ENCODE measurements at places on chromosomes 12 and 14.

- no peak for DNase-seq
Observed at GRCh38 chr12:54227376-54227775, 38.6 kb upstream of the SMUG1 start.

DNA sequence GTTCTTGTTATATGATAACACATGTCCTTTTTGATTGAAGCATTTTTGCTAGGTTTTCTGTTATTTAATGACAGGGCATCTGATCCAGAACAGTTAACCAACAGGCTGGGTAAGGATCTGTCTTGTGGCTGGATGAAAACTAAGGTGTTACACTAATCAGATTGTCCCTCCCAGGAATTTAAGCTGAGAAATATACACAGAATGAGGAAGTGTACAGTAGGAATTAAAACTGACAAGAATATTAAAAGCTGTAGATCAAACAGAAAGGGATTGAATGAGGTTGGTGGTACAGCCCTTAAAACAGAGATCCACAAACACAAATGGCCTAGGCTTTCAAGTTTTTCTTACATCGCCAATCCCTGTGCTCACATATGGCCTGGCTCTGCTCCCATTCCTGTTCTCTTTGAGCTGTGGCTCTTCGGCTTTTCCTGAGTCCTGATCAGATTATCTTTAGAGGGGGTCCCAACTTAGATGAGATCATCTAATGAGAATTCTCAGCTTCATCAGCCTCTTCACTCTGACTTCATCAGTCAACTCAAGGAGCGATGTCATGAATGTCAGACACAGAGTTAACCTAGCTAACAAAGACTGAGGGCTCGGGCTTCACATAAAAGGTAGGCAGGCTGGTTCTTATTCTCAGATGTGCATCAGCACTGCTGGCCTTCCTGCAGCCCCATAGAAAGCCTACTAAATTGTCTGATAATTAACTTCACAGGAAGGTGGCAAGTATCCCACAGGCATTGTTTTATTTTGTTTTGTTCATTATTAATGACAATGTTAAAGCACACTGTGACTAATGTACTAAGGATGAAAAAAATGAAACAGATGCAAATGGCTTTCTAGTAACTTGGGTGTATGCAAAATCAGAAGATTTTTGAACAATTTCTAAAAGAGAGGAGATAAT lies 11.4 kb downstream of the PYGL start:
- no peak for DNase-seq

DNA sequence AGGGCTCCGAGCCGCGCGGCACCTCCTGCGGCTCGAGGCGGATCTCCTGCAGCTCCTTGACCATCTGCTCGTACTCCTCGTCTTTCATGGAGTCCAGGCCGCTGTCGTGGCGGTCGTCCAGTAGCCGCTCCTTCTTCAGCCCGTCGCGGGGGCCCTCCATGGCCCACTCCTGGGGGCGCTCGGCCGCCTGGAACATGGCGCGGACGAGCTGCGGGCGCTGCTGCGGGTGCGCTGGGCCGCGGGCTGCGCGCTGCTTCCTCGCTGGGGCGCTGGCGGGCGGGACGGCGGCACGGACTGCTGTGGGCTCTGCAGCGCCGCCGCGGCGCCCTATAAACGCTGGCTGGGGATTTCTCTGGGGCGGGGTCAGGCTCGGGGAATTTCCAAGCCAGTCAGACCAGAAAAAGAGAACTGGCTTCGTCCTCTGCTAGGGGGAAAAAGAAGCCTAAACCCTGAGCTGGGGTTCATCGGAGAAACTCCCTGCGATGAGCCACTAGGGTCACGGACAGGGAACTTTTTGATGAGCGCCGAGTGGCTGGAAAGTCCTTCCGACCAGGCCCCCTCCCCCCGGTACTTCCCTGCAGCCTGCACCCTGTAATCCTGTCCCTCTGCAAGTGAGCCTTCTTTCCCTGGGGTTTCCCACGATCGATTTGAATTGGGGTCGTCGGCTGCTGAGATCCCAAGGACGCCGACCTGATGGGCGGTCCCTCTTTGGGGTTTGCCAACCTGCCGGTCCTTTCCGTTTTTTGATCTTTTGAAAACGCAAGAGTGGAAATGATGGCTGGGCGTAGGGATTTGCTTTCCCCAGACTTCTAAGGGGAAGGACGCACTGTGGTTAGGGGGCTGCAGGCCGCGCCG lies at the start of gene NFKBIA:
Gene NFKBIA (minus strand): TSS at position 301 of the 855 bp plus-strand sequence. CDS start 105 bp downstream, at position 196.
- peak; percentile 91 for DNase-seq

DNA sequence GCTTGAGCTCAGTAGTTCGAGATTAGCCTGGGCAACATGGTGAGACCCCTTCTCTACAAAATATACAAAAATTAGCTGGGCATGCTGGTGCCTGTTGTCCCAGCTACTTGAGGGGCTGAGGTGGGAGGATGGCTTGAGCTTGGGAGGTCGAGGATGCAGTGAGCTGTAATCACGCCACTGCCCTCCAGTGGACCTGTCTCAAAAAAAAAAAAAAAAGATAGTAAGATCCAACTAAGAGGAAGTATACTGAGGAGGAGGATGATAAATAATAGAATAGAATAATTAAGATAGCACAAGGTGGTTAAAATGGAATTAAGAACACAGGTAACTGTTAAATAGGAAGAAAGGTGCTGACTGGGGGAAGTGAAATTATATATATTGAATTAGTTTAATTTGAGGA lies 37.0 kb upstream of the BAZ1A start:
- DNase-seq: no peak

DNA sequence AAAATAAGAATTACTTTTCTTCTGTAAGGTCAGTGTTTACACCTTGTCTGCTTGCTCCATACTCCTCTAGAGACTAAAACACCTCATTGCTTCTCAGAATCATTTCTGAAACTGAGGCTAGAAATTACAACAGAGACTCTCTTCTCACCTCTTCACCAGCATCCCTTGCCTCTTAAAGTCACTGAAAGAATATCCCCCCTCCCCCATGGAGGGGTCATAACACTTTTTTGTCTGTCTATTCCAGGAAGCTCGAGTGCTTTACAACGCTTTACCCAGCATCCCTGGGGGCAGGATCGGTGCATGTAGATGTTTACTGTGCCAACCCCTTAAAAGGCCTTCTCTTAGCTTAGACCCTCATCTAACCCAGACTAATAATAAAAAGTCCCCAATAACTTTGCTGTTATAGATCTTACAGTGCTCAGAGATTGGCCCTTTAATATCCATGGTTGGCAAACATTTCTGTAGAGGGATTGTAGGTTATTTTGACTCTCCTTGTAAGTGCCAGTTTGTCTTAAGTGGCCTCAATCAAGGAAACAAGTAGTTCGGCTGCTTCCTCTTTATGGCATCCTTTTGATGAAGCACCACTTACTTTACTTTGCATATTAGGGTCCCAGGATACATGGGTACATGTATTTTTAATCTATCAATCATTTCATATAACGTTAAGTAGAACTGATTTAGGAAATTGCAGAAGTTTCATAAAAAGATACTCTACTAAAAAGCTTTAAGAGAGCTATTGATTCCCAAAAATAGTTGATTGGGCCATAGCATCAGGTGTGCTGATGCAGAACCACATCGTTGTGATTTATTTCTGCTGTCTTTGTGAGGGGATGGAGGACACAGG lies 29.3 kb downstream of the PRKCH start:
- DNase-seq: no peak

GRCh38 chr12:108495054-108495453 lies 20.0 kb upstream of the FICD start:
- DNase-seq: peak; percentile 31

- DNase-seq: no peak
Observed at GRCh38 chr12:104676636-104677035, 219.9 kb downstream of the CHST11 start.

All from GM03348 (cell line).